Hematopoietic multipotent progenitor cell treated with erythropoietin and hydrocortisone succinate and interleukin-3 and kit ligand, for 15 days (in vitro differentiated cells): ENCODE measurements at places on chromosomes 4 and X.

GRCh38 chrX:9418262-9418661 is 46.6 kb upstream of the TBL1X start:
- no peak for DNase-seq

- no peak for DNase-seq
These were observed 144.9 kb downstream of the STIM2 start for GRCh38 chr4:27005501-27005900.

GRCh38 chr4:168514249-168514852 is 17.5 kb downstream of the PALLD start:
- peak; percentile 53 for DNase-seq

GRCh38 chr4:1012034-1012739 is 761 bp downstream of the FGFRL1 start:
- peak; percentile 44 for DNase-seq

DNA sequence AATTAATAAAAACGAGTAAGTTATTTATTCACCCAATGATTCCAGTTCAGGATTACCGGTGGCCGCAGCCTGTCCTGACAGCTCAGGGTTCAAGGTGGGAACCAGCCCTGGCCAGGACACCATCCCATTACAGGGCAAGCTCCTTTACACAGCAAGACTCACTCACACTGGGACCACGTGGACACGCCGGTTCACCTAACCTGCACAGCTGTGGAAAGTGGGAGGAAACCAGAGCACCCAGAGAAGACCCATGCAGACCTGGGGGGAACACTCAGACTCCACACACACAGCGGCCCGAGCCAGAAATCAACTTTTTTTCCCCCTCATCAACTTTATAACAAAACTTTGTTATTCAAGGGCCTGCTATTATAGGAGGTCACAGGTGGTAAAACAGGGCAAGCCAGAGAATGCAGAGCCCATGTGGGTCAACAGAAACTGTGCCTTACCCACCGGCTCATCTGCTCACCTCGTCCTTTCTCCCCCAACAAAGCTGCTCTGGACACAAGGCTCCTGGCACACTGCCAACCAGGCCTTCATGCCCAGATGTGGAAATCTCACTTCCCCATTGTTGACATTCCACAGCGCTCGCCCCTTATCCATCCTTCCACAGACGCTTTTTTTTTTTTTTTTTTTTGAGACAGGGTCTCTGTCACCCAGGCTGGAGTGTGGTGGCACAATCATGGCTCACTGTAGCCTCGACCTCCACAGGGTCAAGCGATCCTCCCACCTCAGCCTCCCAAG is 8.0 kb upstream of the ODAPH start:
- peak; percentile 8 for DNase-seq

DNA sequence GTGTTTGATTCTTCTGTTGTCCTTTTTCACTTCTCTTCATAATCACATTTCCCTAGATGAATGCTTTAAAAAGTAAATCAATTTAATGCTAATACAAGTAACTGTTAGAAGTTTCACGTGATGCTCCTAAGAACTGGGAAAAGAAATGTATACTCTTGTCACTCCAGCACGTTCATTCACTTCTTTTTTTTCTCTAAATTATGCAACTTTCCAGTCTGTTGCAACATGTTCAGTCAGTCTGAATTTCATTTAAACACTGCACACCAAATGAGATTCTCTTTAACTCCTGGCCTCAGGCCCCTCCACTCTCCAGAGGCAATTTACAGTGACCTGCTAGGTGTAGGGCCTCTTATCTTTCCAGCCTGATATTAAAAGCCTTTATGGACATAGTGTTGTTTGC is 321.9 kb downstream of the HS3ST1 start:
- no peak for DNase-seq

GRCh38 chrX:154002215-154002719 is 17.4 kb downstream of the IRAK1 start:
- DNase-seq: peak; percentile 92

GRCh38 chr4:75289914-75290582 is 224.2 kb downstream of the RCHY1 start:
- DNase-seq: no peak

GRCh38 chr4:100969925-100970324 is 377.4 kb downstream of the PPP3CA start:
- DNase-seq: no peak

DNA sequence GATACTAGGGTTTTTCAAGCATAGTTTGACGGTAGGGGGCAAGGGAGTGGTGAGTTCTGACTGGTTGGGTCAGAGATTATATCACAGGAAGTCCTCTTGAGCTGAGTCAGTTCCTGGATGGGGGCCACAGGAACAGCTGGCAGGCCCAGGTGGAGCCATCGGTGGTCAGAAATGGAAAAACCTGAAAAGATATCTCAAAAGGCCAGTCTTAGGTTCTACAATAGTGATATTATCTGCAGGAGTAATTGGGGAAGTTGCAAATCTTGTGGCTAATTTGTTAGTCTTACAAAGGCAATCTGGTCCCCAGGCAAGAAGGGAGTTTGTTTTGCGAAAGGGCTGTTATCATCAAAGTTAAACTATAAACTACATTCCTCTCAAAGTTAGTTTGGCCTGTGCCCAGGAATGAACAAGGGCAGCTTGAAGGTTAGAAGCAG is 159.3 kb downstream of the PTCHD1 start:
- no peak for DNase-seq

- DNase-seq: no peak
These were observed 358.4 kb downstream of the PPP3CA start for GRCh38 chr4:100988876-100989275.

GRCh38 chr4:182560358-182560757 is 317.2 kb downstream of the TENM3 start:
- no peak for DNase-seq

DNA sequence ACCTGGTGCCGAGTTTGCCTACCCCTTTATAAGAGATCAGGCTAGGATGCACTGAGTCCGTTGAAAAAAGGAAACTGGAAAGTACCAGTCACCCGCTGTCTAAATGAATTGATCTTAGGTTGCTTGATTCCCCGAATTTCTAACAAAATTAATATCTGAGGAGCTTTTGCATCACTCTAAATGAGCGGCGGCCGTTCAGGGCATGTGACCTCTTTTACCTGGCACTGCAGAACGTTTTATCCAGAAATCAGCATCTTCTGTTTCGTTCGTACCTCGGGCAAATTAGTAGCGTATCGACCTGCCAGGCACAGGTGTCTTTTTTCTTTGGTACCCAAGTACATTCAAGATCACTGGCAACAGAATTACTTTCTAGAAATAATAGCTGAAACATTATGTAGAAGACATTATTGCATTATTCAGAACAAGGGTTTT is 876 bp downstream of the KLHL2 start:
- no peak for DNase-seq

DNA sequence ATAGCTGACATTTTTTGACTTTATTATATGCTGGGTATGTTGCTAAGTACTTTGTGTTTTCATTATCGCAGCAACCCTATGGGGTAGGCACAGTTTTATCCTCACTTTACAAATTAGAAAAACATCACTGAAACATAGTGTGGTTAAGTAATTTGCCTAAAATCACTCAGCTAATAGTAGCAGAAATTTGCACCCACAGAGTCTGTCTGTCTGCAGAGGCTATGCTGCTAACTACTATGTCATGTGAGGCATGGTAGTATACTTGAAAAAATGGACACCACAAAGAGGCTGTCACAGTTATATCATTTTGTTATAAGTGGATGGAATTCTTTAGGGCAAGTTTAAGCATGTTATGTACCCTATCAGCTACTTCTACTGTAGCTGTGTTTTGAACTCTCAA is 69.0 kb downstream of the STAG2 start:
- no peak for DNase-seq
